GM12864 (cell line): ENCODE measurements at places on chromosomes 1 and 21.

DNA sequence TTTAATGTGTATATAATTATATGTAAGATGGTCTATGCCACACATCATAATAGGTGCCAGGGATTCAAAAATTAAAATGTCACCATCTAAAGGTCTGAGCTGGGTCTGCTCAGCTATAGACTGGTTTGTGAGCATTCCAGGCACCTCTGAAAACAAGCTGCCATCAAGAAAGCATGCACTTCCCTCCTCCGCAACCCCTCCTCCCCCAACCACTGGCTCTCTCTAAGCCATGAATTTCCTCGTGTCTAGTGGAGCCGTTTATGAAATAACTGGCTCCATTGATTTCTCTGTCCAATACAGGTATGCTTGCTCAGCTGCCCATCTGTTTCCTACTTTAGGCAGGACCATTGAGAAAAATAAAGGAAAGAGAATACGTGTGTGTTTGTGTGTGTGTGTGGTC, 522.6 kb upstream of the PLXNA2 start:
- DNase-seq: no peak

DNA sequence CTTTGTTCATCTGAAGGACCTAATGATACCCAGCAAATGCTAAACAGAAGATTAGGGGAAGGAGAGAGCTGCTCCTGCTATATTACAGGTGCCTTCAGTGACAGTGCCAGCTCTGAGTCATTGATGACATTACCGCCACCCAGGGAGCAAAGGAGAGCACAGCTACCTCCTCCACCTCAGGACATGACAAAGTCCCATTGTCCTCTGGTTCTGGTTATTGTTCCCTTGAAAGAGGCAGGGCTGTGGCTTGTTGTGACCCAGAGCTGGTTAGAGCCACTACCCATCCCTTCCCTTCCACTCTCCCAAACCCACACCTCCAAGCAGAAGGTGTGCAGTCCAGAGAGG, 363.5 kb upstream of the DUSP10 start:
- no peak for DNase-seq

GRCh38 chr1:11331036-11331944, 58.3 kb downstream of the UBIAD1 start:
- DNase-seq: no peak

DNA sequence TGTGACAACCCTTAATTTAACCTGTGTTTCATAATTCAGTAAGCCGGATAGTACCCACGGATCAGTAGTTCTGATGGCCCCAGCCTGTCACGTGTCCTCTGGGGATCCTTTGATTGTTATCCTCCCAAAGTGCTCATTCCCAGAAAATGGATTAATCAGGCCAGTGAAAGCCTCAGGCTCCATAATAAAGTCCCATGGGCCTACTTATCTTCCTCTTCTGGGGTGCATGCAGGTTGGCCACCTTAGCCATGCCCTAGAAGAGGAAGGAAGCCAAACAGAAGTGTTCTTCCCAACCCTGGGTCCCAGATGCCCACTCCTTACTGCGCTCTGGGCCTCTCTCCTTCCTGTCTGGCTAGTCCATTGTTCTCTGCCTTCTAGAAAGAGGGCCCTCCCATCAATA, 146.1 kb downstream of the EDEM3 start:
- no peak for DNase-seq

DNA sequence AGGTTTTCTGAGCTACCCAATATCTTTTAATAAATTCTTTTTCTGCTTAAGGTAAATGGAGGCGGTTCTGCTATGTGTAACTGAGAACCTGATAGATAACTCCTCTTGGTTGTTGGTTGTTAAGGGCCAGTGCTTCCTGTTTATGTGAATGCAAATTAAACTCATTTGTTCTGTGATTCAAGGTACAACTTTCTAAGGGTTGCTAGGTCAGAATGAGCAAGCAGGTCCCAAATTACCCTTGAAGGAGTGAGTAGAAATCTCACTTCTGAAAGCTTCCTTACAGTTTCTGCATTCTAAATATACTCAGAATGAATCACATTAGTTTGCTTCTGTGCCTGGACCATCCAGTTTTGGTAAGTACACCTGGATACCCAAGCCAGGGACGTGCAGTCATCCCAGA, 15.5 kb upstream of the FAM78B start:
- DNase-seq: no peak

- DNase-seq: no peak
These were observed 36.1 kb downstream of the DDX20 start for GRCh38 chr1:111791776-111792175.

- no peak for DNase-seq
These were observed 2.1 kb downstream of the DYRK1A start for GRCh38 chr21:37368541-37369279.

- DNase-seq: no peak
These were observed 100.3 kb upstream of the BACE2 start for GRCh38 chr21:41067709-41068108.

DNA sequence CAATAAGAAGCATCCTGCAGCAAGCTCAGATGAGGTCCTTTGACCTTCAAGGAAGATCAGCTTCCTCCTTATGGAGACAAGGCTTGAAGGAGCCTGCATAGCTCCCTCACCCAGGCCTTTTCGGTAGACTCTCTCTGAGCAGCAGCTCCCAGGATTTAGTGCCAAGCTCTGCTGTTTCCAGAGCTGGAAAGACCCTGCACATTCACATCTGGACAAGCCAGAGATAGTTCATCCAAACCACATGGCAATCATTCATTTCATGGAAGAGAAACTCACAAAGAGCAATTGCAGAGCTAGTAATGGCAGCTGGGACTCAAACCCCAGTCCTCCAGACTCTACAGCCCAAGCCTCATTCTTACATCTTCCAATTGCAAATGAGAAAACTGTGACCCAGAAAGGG, 76.4 kb upstream of the EDN2 start:
- DNase-seq: no peak

GRCh38 chr1:66732407-66733166, 19.7 kb upstream of the DYNLT5 start:
- DNase-seq: no peak

DNA sequence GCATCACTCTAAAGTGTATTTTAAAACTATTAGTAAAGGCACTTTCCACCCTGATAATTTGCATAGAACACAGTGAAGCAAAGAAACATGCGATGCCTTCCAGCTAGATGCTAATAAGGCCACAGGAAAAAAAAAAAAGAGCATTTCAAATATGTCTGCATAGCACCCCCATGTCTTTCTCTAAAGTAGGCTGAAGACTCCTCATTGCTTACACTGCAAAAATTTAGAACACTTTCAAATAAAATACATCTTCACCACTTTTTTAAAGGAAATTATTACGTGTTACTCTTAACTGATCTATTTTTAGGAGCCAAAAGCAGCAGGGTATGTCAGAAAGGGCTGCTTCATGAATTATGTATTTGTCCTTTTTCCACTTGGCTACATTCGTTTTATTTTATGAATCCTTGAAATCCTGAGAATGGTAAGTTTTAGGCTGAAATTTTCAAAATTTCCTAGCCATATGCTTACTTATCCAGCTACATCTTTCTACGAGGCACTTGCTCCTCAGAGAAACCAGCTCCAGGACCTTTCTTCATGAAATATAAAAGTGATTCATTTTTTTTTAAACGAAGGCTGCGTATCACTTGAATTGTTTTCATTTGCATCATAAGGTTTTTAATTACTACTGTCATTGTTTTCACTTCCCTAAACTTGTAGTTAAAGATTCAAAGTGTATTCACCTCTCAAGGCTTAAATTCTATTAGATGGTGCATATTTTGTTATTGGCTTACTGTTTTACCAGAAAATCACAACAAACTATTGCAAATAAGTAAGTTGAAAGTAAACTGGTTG, 513.0 kb downstream of the PTPRC start:
- DNase-seq: no peak

DNA sequence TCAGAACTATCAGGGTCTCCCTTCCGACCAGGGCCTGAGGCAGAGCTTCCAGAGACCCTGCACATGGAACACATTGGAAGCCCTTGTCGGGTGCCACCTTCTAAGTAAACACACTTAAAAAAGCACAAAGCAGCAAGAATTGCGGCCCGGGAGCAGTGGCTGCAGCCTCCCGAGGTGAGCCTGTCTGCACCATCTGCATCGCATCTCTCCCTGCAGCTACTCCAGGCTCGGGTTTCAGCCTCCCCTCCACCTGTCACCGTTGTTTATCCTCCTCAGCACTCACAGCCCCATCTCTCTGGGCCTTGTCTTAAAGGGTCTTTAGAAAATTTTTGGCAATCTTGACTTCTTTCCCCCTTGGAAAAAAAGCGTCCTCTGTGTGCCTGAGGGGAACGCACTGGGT, 95.1 kb upstream of the ARHGEF16 start:
- DNase-seq: no peak
